ENCODE measurements at places on chromosomes 12 and 14.

DNA sequence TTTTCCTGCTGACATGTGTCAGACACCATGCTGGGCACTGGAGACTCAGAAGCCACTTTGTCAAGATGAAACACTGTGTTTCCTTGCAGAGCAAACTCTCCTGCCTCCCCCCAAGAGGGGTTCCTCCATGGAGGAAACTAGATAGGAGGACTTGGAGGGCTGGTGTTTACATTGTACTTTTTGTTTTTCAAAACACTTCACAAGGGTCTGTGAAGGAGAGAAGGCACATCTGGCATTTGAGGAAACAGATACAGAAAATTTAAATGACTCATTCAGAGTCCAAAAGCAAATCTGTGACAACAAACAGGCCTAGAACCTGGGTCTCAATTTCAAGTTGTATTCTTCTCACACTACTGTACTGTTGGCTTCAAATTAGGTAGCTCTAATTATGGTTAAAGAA lies 6.7 kb upstream of the CDKL1 start:
- DNase-seq: no peak

DNA sequence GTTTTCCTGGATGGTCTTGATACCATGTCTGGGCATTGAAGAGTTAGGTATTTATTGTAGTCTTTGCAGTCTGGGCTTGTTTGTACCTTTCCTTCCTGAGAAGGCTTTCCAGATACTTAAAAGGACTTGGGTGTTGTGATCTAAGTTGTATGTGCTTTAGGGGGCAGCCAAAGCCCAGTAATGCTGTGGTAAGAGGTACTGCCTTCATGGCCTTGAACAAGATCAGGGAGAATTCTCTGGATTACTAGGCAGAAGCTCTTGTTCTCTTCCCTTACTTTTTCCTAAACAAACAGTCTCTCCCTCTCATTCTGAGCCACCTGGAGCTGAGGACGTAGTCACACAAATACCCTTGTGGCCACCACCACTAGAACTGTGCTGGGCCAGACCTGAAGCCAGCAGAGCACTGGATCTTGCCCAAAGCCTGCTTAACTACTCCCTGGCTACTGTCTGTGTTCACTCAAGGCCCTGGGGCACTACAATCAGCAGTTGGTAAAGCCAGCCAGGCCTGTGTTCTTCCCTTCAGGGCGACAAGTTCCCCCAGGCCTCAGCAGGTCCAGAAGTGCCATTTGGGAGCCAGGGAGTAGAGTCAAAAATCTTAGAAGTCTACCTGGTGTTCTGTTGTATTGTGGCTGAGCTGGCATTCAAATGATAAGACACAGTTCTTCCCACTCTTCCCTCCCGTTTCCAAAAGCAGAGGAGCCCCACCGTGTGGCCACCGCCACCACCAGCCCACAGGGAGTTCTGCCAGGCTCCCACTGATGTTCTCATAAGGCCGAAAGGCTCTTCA lies 11.4 kb downstream of the PRORP start:
- no peak for DNase-seq

DNA sequence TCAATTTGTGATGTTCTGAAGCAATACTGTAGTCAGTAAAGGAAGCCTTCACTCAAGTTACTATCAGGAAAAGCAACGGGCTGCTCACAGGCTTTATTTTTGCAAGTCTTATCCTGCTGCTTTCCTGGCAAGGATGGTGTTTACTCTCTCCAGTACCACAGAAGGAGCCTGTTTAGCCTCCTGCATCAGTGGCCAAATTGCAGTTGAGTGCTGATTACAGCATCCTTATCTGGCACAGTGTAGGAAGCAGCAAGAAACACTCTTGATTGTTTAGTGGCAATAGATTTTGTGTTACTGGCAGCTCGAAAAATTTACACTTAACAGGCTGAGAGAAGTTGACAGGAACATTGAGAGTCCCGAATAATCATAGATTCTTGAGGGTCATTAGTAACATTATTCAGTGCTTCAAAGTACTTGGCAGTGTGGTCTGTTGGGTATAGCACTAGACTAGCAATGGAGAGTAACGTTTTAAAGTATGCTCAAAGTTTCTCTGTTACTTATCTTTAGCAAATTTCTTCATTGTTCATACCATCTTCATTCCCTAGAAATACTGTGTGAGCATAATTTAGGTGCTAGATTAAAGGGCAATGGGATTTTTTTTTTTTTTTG lies 11.7 kb downstream of the TULP3 start:
- no peak for DNase-seq

GRCh38 chr12:26798023-26798422 lies 35.0 kb downstream of the ITPR2 start:
- peak; percentile 47 for DNase-seq

DNA sequence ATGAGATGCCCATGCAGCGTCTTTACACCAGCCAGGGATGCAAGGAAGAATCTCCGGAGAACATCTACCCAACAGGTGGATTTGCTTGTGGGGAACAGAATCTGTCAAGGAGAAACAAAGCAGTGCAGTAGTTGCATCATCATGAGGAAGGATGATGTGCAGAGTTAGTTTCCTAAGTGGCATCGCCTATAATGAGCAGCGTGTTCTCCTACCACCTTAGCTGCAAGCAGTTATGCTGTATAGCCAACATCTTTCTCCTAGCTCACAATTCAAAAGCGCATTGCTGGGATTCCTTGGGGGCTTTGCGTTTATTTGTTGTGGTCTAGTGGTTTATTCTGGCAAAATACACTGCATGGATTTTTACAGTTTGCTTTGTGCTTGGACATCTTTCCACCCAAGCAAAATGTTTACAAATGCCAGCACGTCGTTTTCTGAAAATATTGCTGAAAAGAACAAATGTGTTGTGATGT lies 233.0 kb downstream of the RGS6 start:
- DNase-seq: no peak

DNA sequence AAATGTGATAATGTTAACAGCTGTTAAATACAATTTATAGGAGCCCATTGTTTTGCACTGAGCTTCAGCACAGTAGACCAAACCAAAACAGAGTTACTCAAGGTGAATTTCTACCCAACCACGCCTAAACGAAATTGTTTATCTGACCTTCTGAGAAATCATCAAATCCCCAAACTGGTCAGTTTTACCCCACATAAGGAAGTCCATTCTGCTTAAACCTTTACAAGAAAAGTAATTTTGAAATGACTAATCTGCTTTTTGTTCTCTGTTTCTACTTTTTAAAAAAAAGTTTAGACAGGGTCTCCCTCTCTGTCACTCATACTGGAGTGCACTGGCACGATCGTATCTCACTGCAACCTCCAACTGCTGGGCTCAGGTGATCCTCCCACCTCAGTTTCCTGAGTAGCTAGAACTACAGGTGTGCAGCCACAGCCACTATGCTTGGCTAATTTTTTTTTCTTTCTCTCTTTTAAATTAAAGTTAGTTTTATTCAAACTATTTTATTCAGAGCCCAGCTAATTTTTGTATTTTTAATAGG lies 1.4 kb upstream of the RNF10 start:
- DNase-seq: no peak

GRCh38 chr14:65423982-65424381 lies 11.5 kb downstream of the FUT8 start:
- no peak for DNase-seq

GRCh38 chr12:127579446-127579845 lies 687.5 kb upstream of the TMEM132C start:
- DNase-seq: no peak

GRCh38 chr14:106850913-106851825 lies 1324.8 kb downstream of the TMEM121 start:
- DNase-seq: no peak

DNA sequence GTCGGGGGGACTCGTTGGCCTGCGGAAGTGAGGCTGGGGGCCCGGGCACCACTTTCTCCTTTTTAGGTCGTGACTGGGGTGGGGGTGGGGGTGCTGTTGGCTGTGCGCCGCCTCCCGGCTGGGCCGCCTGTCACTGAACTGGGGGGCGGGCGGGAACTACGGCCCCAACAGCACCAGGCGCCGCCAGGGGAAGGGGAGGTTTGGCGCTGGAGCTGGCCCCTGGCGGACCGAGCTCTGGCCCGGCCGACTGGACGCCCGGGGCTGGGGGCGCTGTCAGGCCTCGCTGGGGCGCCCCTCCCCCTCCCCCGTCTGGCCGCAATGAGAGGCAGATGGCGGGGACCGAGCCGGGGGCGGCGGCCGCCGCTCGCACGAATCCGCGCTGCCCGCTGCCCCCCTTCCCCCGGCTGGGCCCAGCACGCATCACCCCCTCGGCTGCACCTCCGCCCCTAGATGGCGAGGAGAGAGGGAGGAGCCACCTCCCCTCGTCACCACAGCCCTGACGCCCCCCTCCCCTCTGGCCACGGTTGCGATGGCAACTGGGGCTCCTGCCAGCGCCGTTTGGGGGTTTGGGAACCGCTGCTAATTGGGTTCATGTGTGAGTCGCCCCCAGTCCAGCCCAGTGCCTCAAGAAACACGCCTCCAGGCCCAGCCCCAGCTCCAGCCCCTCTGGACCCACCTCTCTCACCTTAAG lies 723 bp downstream of the NFATC4 start:
- peak; percentile 82 for DNase-seq

- no peak for DNase-seq
Measured at GRCh38 chr12:26623136-26623535, 209.9 kb downstream of the ITPR2 start.

GRCh38 chr14:61453103-61453767 lies 131.9 kb downstream of the PRKCH start:
- no peak for DNase-seq

All from right kidney (tissue), 9 donors.